ENCODE measurements at places on chromosomes 1 and 21. TPM values are rescaled to one million over a fixed set of nuclear protein-coding genes. Genes with fewer than 3 reads are reported as not detected.

DNA sequence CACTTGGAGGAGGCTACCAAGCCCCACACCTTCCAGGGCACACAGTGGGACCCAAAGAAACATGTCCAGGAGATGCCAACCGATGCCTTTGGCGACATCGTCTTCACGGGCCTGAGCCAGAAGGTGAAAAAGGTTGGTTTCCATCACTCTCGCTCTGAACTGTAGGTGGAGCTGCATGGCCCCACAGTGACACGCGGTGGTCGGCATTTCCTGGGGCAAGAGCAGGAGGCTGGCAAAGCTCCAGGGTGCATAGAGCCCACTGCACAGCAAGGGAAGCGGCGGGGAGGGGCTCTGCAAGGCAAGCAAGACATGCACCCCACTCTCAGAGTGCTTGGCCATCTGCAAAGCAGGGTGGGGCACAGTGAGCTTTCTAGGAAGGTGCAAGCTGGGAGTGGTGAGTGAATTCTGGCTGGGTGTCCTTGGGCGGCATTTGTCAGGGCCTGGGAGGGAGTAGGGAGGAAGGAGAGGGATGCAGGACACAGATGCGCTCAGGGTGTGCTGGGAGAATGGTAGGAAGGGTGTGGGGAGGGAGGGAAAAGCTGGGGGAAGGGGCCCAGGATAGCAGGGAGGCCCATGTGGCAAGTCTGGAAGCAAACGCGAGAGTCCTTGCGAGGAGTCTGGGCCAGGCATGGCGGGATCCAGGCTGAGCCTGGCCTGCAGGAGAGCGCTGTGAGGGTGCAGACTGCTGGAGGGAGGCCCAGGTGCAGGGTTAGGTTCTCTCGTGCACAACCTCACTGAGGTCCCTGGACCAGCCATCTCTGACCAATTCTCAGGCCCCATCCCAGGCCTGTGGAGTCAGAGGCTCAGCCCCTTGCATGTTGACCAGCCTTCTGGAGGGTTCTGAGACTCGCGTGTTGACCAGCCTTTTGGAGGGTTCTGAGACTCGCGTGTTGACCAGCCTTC lies 11.0 kb downstream of the TRPM2 start:
- DNase-seq, result no peak

GRCh38 chr1:226618380-226618779 lies 69.8 kb downstream of the STUM start:
- DNase-seq, result no peak

GRCh38 chr1:62826901-62827300 lies 43.0 kb downstream of the ATG4C start:
- DNase-seq, result no peak

The FCGR3A gene
- total RNA-seq, result 0.34 TPM

The PRKAA2 gene
- not detected for total RNA-seq

Measured in CD4-positive, alpha-beta T cell (primary cell).